ENCODE measurements at places on chromosomes 2 and 18.

DNA sequence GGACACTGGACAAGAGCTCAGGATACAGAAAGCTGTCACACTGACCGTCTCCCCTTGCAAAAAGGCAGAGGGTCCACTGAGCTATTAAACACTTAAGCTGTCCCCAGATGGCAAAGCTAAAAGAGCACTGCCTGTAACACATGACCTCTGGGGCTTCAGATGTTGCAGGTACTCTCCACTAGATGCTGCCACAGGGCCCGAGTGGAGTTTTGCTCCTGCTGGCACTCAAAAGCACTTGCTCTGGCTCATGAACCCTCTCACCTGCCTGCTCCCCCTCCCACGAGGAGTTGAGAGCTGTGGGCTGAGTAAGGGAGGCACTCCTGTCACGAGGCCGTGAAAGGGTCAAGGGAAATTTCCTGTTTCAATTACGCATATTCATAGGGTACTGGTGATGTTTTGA, 227.9 kb downstream of the PRKCE start:
- DNase-seq: no peak

DNA sequence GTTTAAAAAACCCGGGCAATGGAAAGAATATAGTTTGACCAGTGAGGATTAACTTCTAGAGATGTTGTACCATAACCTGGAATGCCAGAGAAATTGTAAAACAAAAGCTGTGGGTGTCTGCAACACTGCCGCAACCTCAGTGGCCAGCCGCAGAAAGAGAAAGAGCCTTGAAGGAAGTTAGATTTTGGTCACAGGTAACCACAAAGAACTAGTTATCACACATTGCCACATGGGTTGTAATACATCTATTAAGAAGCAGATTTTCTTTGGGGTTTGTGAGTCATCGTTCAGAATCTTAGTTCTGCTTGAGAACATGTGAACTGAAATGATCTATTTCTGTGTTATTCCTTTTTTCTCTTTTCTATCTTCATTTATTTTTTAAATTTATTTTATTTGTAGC, 222.9 kb upstream of the AGAP1 start:
- no peak for DNase-seq

DNA sequence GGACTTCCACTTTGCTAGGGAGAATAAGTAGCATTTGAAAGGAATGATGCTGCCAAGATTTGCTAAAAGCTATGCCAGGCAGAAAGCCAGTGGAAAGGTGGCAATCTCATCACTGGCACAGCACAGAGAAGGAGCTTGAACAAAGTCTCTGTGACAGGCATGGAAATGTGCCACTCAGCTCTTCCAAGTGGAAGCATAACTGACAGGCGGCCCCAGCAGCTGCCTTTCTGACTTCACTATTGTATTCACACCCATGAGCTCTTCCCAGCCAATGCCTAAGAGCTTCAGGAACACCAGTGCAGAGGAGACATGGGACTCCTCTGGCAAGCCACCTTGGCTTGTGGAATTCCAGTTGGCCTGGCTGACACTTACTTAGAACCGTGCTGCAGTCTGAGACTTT, 134.6 kb upstream of the REG3G start:
- DNase-seq: no peak

- no peak for DNase-seq
Observed at GRCh38 chr2:233358947-233359346, 4.7 kb downstream of the DGKD start.

DNA sequence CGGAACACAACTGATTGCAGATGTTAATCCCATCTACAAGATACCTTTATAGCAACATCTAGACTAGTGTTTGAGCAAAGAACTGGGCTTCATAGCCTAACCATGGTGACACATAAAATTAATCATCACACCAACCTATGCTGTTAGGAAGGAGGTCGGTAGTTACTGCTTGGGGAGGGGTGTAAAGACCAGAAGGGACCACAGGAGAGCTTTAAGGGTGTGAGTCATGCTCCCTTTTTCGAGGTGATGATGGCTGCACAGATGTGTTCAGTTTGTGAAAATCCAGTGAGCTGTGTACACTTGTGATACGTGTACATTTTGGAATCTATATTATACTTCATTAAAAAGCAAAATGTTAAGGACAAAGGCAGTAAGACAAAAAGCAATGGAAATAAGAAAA, 4.6 kb upstream of the SEH1L start:
- DNase-seq: no peak

GRCh38 chr2:79909521-79909920, 395.0 kb downstream of the LRRTM1 start:
- no peak for DNase-seq

- DNase-seq: no peak
Observed at GRCh38 chr2:197799068-197799467, 5.3 kb upstream of the PLCL1 start.
